Hematopoietic multipotent progenitor cell treated with erythropoietin and hydrocortisone succinate and interleukin-3 and kit ligand, for 17 days (in vitro differentiated cells): ENCODE measurements at places on chromosomes 1 and 21.

DNA sequence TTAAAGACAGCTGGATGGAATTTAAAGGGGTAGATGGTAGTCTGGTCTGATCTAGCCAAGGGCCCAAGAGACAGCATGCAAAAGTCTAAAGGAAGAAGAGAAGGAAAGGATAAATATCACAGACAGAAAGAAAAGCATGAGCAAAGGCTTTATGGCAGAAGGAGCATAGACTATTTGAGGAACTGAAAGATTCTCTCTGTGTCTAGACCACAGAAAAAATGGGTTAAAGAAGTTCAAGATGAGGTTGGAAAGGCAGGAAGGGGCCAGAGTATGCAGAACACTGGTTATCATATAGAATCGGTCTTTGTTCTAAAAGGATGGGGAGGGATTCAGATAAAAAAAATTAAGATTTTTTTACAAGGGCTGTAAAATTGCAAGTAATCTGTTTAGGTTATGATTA, 136.8 kb upstream of the SGIP1 start:
- DNase-seq: no peak

DNA sequence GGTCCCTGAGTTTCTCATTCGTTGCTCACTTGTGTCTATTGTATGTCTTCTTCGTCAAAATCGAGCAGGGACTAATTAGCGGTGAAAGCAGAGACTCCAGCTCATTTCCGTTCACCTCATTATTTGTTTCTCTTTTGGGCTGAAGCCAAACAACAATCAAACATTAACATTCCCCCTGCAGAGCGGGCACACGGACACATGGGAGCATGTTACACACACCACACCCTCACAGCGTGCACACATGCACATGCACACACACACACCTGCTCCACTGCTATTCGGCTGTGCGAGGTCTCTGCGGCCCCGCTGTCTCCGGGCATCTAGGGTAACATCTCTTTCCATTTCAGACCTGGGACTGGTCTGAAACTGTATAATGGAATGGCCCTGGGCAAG, 58.5 kb upstream of the LRRC8D start:
- no peak for DNase-seq

DNA sequence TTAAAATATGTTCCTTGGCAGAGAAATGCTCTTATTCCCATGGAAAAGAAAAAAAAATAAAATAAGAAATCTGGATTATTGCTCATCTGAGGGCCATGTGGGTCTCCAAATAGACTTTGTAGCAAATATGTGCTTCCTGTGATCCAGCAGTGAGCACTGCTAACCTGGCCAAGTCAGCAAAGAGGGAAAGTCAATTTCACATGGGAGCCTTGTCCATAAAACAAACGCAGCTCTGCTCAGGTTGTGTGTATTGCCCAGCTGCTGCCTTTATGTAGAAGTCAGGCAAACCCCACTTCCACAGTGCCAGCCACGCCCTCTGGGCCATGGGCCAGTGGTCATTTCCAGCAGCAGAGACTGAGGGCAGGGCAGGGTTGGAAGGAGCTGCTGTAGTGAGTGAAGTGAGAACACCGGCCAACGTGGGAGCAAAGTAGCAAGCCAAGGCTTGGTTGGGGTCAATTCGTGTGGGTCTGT, 174.3 kb downstream of the LYPLAL1 start:
- DNase-seq: no peak

GRCh38 chr1:33501309-33501708, 28.9 kb downstream of the ZSCAN20 start:
- DNase-seq: no peak

DNA sequence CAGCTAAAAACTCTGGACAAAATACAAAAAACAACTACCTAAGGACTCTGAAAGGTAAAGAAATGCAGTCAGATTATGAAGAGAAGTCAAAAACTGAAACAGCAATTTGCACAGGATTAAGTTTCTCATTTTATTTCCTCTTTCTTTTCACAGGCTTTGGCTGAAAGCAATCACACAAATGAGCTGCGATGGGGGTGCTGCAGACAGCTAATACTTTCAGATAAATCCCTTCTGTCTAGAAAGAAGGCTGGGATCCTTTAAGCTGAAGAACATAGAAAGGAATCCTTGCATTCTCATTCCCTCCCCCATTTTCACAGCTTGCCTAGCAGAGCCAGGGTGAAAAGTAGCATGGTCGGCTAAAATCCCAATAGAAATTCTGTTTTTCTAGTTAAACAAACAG, 32.0 kb upstream of the PRDX6 start:
- no peak for DNase-seq

DNA sequence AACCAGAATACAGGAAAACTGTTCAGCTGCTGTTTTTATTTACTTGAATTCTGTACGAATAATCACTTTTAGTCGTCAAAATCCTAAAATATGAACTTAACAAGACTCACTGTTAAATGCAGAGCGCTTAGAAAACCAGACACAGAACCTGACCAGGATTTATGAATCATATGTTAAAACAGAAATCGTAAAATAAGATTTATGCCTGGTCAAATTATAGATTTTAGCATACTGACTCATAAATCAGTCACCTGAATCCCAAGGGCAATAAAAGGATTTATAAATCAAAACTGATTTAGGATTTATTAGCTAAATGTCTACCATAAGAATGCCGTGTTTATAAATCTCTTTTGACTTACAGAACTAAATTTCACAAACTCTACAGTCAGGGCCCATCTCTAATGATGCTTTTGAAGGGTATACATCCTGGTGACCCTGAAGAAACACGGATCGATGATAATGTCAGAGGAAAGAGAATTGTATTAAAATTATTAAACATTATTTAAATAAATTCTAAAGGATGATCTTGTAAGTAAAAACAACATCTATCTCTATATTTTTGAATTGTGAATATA, 28.8 kb downstream of the CYYR1 start:
- no peak for DNase-seq

DNA sequence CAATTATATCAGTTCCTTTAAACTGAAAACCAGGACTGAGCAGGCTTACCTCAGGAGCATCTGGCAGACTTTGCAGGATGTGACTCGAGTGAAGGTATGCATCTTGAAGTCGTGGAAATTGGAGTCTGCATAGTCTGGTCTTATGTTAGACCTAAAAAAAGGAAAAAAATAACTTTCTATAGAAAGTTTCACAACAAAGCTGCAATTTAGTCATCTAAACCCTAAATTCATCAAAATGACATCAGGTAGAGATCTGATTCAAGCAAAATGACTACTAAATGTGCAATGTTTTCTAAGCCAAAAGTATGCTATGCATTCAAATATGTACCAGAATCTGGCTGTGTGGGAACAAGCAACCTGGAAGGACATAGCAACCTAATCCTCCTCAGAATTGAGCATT, 260.1 kb downstream of the VAV3 start:
- no peak for DNase-seq

DNA sequence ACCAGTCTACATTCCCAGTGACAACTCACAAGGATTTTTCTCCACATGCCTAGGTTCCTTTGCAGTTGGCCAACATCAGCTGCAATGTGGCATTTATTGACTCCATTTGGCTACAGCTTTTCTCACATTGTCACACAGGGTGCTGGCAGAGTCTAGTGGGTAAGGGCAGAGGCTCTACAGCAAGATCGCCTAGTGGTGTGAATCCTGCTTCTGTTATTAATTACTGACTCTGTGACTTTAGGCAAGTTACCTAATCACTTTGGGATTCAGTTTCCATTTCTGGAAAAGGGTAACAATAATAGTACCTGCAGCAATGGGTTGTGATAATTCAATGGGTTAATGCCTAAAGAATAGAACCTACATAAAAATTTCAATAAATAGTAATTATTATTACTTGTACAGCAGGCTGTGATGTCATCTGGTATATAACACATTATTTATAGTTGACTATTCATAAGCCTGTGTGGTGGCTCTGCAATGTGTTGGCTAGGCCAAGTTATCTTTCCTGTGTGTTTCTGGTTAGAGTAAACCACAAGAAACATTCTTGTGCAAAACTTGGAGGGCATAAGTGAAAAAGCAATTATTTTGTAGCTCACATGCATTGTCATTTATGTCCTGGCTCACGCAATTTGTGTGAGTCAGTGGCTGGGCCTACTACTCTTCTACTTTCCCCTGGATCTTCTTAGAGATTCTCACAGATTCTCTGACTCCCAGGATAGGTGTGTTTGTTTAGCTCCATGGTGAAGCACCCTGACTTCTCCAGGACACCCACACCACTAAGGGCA, 59.5 kb downstream of the PTGS2 start:
- DNase-seq: no peak

DNA sequence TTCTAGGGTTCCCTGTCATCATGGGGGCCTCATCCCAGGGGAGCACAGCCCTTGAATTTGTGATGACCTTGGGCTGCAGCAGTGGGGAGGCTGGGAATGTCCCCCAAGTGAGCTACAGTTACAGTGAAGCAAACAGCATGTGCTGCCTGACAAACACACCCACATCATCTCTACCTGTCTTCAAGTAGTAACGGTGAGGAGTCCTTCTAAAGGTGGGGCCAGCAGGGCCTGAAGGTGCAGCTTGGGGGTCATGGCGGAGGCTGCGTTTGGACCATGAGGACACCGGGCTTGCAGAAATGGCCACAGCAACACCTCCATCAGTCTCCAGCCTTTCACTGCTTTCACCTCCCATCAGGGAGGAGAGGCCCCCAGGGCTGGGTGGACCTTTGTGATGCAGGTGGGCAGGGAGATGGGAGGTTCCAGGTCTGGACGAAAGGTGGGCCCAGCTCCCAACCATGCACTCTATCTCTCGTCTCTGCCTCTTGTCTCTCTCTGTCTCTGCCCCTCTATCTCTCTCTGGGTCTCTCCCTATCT, 55.7 kb downstream of the WNT9A start:
- no peak for DNase-seq

GRCh38 chr1:247400685-247401084, 15.3 kb upstream of the NLRP3 start:
- no peak for DNase-seq
